ENCODE measurements at places on chromosomes 11 and 22.

- DNase-seq: no peak
Observed at GRCh38 chr11:68362801-68363379, 50.5 kb downstream of the LRP5 start.

GRCh38 chr22:46031557-46031956 lies 54.6 kb upstream of the WNT7B start:
- no peak for DNase-seq

GRCh38 chr22:37197451-37198257 lies 9.6 kb upstream of the C1QTNF6 start:
- DNase-seq: no peak

- no peak for DNase-seq
Observed at GRCh38 chr11:114321621-114322257, 25.5 kb downstream of the NNMT start.

DNA sequence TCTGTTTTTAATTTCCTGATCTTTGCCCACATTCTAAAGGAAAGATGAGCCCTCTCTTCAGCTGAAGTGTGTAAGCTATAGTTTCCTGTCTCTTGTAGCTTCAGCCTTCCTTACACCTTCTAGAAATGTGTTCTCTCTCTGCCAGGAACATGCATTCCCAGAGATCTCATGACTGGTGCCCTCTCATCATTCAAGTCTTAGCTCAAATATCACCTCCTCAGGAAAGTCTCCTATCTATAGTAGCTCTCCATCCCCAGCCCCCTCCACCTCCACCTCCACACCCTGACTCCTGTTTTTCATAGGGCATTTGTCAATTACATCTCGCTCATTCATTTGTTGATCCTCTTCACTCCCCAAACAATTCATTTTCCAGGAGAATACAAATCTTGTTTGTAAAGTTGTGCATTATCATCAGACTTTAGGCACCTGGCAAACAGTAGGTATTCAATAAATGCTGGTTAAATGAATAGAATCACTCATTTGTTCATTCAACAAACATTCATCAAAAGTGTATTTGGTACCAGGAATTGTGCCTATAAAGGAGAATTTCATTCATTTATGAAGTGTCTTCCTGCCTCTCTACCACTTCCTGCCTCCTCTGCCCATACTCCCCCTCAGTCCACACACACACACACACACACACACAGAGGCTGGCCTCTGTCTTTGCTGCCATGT lies 160.3 kb downstream of the BBOX1 start:
- no peak for DNase-seq

DNA sequence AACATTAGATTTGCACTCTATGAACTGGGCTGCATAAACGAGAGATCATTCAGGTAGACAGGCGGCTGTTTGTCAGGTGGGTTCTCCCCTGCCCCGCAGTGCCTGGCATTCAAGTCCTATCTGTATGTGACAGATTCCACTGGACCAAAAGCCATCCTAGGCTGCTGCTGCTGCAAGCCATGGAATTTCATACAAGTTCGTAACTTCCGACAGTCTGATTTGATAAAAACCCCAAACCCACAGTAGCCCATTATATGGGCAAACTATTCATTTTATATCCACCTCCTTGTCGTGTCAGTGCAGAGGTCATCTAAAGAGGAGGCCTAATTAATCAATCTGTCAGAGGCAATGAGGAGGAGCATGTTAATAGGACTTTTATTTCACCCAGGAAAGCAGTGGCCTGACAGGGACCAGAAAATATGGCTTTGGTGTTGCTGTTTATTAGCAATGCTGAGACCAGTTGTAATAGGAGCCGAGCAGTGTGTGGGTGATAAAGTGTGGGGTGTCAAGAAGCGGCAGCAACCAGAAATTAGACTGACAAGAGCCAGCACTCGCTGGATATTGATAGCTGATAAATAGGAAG lies 124.2 kb downstream of the ARL14EP start:
- DNase-seq: no peak

DNA sequence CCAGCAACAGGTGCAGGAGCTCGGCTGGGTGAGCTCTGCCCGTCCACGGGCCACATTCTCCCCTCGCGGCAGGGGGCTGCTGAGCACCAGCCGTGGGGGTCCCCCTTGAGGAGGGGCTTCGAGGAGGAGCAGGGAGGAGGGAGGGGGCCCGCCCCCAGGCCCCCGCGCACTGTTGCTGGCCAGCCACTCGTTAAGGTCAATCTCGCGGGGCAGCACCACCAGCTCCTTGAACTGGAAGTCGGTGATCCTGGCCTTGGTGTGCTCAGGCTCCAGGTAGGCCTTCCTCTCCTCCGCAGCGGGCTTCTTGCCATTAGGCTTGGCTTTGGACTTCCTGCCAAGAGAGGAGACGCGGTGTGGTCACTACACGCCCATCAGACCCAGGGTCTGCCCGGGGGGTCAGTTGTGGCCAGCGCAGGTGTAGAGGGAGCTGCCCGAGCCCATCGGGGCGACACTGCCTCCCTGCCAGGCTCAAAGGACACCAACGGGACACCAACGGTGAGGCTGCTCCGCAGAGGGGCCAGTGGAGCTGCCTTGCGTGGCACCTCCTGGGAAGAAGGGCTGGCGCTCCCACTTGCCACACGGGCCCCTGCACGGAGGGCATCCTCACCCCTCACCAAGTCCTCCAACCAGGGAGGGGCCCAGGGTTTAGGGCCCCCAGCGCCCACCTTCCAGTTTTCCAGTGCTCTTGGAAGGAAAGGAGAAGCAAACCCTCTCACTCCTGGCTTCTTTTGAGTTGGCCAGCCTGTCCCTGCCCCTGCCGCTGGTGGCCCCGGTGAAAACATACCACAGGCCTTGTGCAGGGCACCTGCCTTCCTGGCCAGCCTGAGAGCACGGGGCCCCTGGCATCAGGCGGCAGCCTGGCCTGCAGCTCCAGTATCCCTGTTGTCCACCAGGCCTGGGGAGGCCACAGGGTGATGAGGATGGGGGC lies 5.8 kb downstream of the MOB2 start:
- DNase-seq: no peak

DNA sequence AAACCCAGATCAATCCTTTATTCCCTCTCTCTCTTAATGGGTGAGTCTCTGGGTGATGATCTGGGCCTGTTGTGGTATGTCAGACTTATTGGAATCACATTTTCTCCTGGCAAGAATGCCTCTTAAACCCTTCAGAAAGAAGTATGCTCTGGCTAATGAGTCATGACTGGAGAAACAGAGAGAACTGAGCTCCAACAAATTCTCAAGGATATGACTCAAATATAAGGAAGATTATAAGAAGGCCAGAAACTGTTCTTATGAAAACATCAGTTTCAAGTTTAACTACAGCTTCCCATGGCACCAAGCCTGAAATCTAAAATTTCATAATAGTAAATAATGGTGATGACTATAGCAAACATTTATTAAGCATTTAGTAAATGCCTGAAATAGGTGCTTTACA lies 83.9 kb downstream of the OR5AK2 start:
- DNase-seq: peak; percentile 70

- no peak for DNase-seq
Observed at GRCh38 chr11:10480026-10480425, 25.0 kb downstream of the AMPD3 start.

DNA sequence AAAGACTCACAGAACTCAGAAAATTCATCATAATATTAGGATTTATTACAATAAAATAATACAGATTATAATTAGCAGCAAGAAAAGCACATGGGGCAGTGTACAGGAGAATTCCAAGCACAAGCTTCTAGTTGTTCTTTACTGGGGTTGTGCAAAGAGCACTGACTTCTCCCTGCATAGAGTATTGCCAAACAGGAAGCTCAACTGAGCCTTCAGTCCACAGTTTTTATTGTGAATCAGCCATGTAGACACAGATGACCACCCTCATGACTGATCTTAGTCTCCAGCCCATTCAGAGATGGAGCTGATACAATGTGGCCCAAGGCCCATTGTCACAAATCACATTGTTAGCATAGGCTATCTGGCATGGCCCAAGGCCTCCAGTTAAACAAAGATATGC lies 798.9 kb downstream of the KCNA4 start:
- no peak for DNase-seq

- no peak for DNase-seq
Observed at GRCh38 chr11:87529486-87529885, 491.8 kb downstream of the TMEM135 start.

DNA sequence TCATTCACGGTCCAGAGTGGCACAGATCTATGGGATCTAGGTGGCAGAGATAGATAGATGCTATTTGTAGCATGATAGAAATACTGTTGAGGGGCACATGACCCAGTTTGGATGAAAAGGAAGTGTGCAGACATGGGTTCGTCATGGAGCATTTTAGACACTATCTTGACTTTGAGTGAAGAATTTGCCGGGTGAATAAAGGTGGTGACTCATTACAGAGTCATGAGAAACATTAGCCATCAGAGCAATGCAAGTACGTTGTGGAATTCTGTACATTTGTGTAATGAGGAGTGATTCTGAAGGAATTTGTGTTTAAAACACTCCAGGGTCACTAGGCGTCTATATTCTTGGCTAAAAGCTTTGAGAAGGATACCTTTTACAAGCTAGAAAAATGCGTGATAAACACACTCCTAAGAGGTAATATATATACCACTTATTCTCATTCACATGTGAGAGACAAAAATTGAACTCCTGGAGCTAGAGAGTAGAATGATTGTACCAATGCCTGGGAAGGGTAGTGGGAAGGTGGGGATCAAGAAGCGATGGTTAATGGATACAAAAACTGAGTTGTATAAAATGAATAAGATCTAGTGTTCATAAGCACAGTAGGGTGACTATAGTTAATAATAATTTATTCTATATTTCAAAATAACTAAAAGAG lies 593.7 kb upstream of the LUZP2 start:
- peak; percentile 5 for DNase-seq

DNA sequence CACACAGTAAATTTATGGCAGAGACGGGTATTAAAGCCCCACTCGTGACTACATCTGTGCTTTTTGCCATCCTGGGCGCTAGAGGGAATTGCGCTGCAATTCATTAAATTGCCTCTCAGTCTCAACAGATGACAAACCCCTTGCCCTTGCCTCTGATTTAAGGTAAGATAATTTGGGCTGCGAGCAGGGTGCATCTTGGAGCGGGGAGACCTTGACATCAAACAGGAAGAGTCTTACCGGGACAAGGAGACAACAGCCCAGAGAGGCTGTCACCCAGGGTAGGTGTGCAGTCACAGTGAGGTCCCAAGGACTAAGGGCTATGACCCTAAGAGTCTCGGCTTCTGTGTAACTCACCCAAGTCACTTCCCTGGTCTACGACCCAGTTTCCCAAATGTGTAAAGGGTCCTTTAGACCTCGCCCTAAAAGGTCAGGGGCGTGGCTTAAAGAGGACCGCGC lies 449 bp upstream of the TOM1 start:
- DNase-seq: peak; percentile 15

DNA sequence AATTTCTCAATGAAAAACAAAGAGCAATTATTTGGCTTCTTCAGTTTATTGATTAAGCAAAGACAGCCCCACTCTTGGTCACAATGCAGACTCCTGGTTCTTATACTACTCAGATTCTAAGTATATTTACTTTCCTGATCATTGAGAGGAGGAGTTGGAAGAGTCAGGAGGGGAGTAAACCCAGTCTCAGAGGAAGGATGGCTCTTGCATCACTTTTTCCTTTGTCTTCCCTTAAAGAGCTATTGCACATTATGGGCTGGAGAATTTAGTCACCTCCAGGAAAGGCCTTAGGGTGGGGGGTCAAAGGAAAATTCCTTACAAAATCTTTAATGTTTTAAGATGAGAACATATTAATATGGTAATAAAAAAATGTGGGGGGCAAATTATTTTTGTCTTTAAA lies 8.1 kb downstream of the SLC17A6 start:
- no peak for DNase-seq

- no peak for DNase-seq
Observed at GRCh38 chr11:61851900-61852295, 23.8 kb downstream of the FADS2 start.

DNA sequence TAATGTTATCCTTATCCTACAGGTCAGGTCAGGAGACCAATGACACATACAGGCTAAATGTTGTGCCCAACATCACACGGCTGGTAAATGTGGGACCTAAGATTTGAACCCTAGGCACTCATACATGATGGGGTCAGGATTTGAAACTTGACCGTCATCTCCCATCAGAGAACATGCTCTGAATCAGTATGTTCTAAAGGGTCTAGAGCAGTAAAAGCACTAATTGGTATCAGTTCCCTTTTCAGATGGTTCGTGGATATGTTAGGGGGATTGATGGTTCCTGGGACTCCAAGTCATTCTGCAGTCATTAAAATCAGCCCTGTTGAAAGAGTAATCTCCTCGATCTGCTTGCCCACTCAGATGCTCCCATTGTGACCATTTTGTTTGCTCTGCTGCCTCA lies 65.5 kb downstream of the BMAL1 start:
- no peak for DNase-seq

GRCh38 chr11:134866981-134867675 lies 455.1 kb upstream of the B3GAT1 start:
- DNase-seq: no peak

DNA sequence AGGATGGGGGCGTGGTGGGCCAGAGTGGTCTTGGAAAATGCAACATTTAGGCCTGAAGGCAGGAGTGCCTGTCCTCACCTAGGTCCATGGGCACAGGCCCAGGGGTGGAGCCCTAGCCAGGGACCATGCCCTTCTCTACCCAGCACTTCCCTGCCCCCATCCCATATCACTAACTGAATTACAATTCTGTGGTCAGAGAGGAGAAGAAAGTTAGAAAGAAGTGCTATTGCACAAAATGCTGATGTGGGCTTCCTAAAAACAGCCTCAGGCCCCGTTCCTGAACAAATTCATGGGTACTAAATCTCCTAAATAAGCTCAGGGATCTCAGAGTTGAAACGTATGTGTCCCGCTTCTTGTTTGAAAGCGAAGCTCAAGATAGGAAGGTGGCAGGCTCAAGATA lies 3.5 kb upstream of the ASRGL1 start:
- no peak for DNase-seq

DNA sequence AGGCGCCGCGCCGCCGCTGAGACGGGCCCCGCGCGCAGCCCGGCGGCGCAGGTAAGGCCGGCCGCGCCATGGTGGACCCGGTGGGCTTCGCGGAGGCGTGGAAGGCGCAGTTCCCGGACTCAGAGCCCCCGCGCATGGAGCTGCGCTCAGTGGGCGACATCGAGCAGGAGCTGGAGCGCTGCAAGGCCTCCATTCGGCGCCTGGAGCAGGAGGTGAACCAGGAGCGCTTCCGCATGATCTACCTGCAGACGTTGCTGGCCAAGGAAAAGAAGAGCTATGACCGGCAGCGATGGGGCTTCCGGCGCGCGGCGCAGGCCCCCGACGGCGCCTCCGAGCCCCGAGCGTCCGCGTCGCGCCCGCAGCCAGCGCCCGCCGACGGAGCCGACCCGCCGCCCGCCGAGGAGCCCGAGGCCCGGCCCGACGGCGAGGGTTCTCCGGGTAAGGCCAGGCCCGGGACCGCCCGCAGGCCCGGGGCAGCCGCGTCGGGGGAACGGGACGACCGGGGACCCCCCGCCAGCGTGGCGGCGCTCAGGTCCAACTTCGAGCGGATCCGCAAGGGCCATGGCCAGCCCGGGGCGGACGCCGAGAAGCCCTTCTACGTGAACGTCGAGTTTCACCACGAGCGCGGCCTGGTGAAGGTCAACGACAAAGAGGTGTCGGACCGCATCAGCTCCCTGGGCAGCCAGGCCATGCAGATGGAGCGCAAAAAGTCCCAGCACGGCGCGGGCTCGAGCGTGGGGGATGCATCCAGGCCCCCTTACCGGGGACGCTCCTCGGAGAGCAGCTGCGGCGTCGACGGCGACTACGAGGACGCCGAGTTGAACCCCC lies 798 bp downstream of the BCR start:
- DNase-seq: no peak

All from Panc1 (cell line).